ENCODE measurements at places on chromosomes 3 and 15. TPM values are rescaled to one million over a fixed set of nuclear protein-coding genes. Genes with fewer than 3 reads are reported as not detected.
A peak's percentile ranks its signal among the peaks of the same experiment; 100 is the strongest.

Gene LXN
- total RNA-seq: 168 TPM

Gene FRG2C
- total RNA-seq: not detected

Gene ACOX2
- 20.5 TPM for total RNA-seq

Gene PPP2R3A
- 10.5 TPM for total RNA-seq

Gene TMEM108
- total RNA-seq: under 0.01 TPM

Gene ECE2
- total RNA-seq: not detected

Gene SNTN
- not detected for total RNA-seq

Gene NEK10
- total RNA-seq: 23.0 TPM

Gene IMPG2
- 0.33 TPM for total RNA-seq

Gene CDC25A
- total RNA-seq: 1.0 TPM

Gene SNX22
- 0.17 TPM for total RNA-seq

Gene ZNF35
- 11.2 TPM for total RNA-seq

GRCh38 chr3:37814547-37814946, 47.1 kb upstream of the CTDSPL start:
- peak; percentile 50 for DNase-seq

GRCh38 chr3:185280572-185281365, 26.9 kb upstream of the EHHADH start:
- DNase-seq: peak; percentile 61

DNA sequence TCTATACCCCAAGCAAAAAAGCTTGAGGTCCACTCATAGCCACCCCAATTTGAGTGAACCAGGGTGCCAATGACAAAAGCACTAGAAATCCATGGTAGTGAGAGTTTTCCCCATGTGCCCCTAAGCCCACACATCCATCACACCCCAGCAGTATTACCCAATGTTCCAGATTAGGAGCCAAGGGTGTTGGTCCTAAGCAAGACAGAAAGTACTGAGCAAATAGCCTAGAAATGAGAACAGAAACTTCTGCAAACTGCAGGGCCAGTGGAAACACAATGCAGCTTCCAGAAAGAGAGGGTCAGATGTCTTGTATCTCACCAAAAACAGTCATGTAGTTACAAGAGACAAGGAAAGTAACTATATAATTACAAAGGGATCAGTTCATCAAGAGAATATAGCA, 10.9 kb upstream of the OXTR start:
- DNase-seq: no peak

- no peak for DNase-seq
These were observed 131.5 kb downstream of the WNT7A start for GRCh38 chr3:13748276-13748879.

GRCh38 chr3:23170291-23170690, 32.8 kb upstream of the UBE2E2 start:
- no peak for DNase-seq

GRCh38 chr15:45641999-45642932, 7.4 kb downstream of the SQOR start:
- DNase-seq: peak; percentile 89

DNA sequence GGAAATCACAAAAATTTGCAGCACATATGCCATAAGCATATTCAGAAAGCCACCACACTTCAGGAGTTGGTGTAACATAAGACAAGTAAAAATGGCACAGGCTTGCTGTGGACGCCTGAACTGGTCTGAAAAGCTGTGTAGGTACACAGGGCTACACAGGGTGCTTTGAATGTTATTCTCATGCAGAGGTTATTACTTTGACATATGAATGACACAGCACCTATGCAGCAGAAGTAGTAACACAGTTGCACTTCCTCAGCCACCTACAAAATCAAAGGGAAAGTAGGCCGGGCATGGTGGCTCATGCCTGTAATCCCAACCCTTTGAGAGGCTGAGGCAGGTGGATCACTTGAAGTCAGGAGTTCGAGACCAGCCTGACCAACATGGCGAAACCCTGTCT, 54.5 kb downstream of the OSBPL10 start:
- no peak for DNase-seq

GRCh38 chr3:65540666-65541065, 498.1 kb downstream of the MAGI1 start:
- DNase-seq: no peak

GRCh38 chr15:85764649-85765277, 30.0 kb downstream of the KLHL25 start:
- DNase-seq: no peak

DNA sequence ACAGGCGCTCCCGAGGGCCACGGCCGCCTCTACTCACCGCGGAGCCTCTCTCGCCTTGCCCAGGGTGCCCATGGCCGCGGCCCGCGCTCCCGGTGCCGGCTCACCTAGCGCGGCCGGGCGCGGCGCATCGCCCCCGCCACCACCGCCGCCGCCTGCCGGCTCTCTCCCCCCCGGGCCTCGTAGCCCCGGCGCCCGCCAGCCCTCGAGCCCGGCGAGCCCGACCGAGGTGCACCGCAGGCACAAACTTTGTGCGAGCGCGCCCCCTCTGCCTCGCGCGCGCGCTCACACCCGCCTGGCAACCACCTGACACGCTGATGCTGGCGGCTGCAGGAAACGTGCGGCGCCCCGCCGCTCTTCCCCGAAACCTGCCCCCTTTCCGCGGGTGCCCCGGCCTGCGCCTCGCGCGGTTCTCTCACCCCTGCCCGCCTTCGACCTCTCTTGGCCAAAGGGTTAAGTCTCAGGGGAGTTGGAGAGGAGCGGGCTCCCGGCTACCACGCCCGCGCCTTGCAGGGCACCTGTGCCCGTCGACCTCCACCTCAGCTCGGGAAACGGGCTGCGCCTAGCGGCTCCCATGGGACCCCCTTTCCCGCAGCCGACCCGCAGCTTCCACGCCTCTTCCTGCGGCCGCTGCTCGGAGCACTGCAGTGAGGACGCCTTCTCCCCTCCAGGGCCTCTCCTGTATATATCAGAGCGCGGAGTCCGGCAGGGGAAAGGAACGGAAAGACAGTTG, at the start of gene RASGRP1:
Gene RASGRP1, minus strand, starts transcription at position 258 of the 730 bp plus-strand sequence. Its CDS starts 186 bp downstream, at position 72.
- DNase-seq: peak; percentile 61

DNA sequence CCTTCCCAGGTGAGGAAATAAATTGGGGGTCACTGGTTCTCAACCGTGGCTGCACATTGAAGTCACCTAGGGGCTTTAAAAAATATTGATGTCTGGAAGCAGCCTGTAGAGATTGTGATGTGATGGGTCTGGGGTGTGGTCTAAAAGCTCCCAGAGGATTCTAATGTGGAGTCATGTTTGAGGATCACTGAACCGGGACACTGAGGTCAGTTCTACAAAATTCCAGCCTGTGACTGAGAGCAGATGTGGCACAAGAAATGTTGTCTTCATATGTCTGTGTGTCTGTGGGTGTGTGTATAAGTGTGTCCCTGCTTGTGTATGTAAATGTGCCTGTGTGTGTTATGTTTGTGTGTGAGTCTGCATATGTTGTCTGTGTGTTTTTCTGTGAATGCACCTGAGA, 79.9 kb downstream of the TLE3 start:
- DNase-seq: no peak

DNA sequence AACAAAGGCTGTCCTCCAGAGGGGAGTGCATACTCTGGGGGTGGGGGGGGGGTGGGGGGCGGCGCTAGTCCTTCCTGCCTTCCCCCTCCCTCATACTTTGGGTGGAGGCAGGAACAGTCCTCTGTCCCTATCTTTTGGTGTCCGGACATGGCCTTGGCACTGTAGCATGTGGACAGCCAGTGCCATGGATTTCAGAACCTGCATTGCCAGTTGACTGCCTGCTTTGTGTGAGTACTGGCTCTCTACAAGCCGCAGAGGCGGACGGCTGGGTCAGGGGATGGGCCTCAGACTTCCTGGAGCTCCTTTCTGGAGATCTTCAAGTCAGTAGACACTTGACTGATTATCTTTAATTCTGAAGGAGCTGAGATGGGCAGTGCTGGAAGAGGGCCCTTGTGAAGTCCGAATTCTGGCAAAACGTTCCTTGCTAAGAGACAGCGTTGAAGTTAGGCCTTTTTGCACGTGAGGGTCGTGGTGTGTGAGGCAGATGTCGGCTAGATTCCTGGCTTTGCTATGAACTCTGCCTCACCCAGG, 2.5 kb downstream of the CLDN11 start:
- peak; percentile 50 for DNase-seq

GRCh38 chr3:194750491-194750828, 64.8 kb downstream of the FAM43A start:
- no peak for DNase-seq

GRCh38 chr15:100438570-100438969, 90.2 kb downstream of the CERS3 start:
- peak; percentile 12 for DNase-seq

GRCh38 chr3:183844606-183845005, 19.2 kb upstream of the MAP6D1 start:
- peak; percentile 87 for DNase-seq

- DNase-seq: no peak
These were observed 69.9 kb downstream of the GLB1 start for GRCh38 chr3:33027091-33027490.

- peak; percentile 57 for DNase-seq
These were observed 31.3 kb downstream of the NOX5 start for GRCh38 chr15:69045802-69046201.

GRCh38 chr3:114714957-114715460, 421.2 kb downstream of the TIGIT start:
- DNase-seq: no peak

- DNase-seq: no peak
These were observed 16.2 kb upstream of the HERC1 start for GRCh38 chr15:63849906-63850305.

- no peak for DNase-seq
These were observed 116.9 kb upstream of the RAD18 start for GRCh38 chr3:9080163-9080562.

DNA sequence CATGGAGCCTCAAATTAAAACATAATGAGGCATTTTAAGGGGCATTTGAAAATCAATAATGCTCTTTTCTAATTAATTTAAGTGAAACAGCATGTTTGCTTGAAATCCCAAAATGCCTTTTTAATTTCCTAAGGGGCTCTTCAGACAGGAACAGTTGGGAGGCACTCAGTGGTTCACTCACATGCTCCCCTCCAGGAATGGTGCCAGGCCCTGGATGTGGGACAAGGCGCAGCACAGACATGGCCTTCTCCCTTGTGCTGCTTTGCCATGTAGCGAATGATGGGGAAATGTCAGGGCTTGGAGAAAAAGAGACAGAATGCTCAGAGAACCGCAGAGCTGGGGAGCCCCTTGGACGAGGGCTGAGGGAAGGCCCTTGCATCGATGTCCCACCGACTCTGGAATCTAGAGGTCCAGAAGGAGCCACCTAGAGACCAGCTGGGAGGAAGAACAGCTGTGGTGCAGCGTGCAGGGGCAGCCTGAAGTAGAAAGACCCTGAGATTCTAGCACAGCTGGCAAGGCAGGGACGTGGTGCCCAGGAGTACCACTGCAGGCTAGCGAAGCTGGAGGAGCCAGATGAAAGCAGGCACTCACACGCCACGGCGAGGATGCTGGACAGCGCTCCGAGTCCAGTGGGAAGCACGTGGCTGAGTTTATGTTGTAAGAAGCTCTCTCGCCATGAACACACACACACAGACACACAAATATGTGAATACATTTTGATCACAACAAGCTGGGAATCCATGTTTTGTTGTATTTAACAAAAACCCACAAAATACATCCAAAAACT, 27.0 kb downstream of the NSMCE3 start:
- no peak for DNase-seq

GRCh38 chr3:50950591-50950990, 275.9 kb downstream of the DOCK3 start:
- no peak for DNase-seq

DNA sequence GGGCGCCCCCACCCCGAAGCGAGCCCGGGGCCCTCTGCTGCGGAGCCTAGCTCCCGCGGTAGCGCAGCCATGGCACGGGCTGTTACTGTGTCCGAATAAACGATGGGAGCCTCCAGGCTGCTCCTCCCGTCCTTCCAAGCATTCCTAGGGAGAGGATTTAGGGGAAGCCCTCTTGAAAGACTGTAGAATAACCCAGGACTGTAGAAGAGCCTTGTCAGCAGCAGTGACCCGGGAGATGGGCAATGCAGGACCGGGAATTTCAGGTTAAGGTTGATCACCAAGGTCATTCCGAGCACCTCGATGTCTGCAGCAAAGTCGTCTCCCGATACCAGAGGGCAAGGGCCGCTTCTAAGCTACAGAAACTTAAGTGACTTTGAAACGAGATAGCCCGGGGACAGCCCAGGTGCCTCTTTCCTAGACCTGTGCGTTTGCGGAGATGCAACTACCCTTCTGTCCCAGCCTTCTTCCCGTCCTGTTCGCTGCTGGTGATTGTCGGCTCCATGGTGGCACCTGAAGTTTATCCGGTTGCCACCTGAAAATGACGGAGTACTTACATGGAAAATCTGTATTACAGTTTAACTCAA, 753 bp upstream of the MYO5A start:
- no peak for DNase-seq

- DNase-seq: no peak
These were observed 77.4 kb downstream of the SNRK start for GRCh38 chr3:43363621-43364266.

GRCh38 chr3:124639406-124640237, 90.6 kb upstream of the UMPS start:
- no peak for DNase-seq

DNA sequence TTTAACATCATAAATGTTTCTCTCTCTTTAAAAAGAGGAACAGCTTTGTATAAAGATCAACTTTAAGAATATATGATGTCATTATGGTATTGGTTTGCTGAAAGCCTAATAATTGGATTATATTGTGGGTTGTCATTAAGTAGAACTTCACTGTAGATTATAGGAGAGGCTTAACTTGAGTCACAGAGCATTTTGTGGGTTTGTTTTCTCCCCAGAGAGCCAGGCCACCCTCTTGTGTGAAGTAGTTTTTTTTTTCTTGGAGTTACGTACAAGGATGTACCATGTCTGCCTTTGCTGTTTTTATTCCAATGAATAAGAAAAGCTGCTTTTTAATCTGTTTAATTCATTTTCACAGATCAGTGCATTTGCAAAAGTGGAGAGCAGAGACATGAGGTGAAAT, 354.8 kb upstream of the TBL1XR1 start:
- no peak for DNase-seq

GRCh38 chr15:64634576-64635498, 140.6 kb downstream of the RBPMS2 start:
- peak; percentile 51 for DNase-seq

- no peak for DNase-seq
These were observed 92.1 kb downstream of the DTWD1 start for GRCh38 chr15:49712846-49713450.

- no peak for DNase-seq
These were observed 34.1 kb downstream of the TMEM158 start for GRCh38 chr3:45191924-45192417.

GRCh38 chr15:75145027-75145841, 56.4 kb upstream of the C15orf39 start:
- no peak for DNase-seq

- DNase-seq: no peak
These were observed 36.8 kb upstream of the CCDC50 start for GRCh38 chr3:191292243-191293015.

DNA sequence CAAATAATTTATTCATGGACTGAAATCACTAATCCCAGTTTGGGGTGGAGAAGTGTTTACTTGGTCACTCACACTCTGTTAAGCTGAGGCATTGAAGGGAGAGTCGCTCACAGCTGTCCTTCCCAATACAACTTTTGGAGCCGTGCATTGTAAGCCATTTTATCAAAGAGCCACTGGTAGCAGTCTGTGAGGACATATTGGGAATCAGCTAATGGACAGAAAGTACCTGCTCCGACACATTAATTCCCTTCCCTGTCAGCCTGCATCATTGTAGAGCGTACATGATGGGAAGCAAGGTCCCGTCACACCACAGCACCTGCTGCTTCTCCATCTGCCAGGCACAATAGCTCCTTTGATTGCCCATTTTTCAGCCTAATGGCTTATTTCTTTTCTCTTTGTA, 643.2 kb downstream of the SQOR start:
- no peak for DNase-seq

All from fibroblast of lung (primary cell).